ENCODE measurements at places on chromosomes 3 and 15.

DNA sequence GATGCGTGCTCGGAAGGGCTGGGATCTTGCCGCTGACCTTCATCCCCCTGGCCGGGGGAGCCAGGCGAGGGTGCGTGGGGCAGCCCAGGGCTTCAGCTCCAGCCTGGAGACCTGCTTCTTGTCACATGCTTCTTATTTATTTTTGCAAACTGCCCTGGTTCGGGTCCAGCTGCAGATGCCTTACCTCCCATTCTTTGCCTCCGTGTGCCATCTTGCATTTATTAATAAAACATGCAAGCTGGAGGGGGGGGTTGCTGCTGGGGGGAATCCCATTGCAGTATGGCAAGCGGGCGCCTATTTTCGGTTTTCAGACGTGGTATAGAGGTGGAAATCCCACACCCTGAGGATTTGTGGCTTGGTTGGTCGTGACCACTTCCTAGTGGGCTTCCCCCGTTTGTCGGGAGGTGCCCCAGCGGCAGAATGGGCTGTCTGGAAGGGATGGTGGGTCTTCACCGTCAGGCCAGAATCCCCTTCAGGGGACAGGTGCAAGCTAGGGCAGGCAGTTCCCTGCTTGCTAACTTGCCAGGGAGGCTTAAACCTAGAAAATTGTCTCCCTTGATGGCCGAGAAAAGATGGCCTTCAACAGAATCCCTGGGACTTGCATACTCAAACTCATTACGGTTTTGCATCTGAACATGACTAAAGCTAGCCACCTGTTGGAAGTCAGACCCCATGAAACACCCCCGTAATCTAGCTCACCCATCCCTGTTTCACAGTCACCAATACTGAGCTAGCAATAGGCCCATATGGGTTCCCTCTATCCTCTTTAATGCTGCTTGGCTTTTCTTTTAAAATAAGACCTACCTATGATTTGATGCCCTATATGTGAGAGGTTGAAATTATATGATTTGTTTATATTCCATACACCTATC lies 569 bp downstream of the TMEM266 start:
- peak; percentile 11 for DNase-seq

DNA sequence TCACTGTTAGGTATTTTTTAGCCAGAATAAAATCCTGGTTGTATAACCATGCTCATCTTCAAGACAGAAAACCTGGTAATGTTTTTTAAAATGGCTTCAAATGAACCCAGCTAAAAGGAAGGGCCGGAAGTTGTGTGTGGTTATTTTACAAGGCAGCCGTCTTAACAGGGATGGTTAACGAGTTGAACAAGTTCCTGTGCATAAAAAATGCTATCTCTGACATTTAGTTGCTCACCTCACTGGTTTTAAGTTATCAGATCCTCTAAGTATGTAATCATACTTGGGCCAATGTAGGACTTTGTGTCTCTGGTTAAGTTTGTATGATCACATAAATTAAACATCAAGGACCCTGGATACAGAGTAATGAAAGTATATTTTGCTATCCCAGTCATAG lies 2.1 kb downstream of the ATP11B start:
- DNase-seq: no peak

GRCh38 chr3:149224736-149225594 lies 3.3 kb upstream of the CP start:
- DNase-seq: no peak

DNA sequence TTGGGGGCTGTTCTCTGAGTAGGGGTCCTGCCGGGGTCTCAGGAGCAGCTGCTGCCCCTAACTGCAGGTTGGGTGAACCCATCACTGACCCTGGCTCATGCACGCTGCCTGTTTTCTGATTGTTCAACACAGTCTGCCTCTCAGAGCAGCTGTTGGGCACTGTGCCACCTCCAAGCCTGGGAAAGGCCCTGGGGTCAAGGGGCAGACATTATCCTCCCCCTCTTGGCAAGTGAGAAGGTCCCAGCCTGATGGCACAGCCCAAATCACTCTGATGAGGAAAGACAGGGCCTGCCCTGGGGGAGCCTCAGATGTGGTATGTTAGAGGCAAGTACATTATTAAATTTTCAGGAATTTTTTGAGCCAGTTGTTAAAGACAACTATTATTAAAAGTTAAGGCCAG lies 14.1 kb upstream of the GNAT1 start:
- no peak for DNase-seq

GRCh38 chr3:64667887-64668581 lies 19.8 kb downstream of the ADAMTS9 start:
- no peak for DNase-seq
